Right ventricle myocardium superior (tissue), 1 donor: ENCODE measurements at places on chromosomes 12 and 14. TPM values are rescaled to one million over a fixed set of nuclear protein-coding genes. Genes with fewer than 3 reads are reported as not detected.
A peak's percentile ranks its signal among the peaks of the same experiment; 100 is the strongest.

- DNase-seq: no peak
Observed at GRCh38 chr14:98868866-98869265, 403.1 kb downstream of the BCL11B start.

- no peak for DNase-seq
Observed at GRCh38 chr14:94395888-94396574, 7.6 kb upstream of the SERPINA1 start.

The TSHR gene
- total RNA-seq: not detected

- peak; percentile 60 for DNase-seq
Observed at GRCh38 chr12:52494518-52494917, 1.5 kb upstream of the KRT6A start.

The DNAL1 gene
- total RNA-seq: 11.5 TPM

The PTPN6 gene
- total RNA-seq: 7.2 TPM

DNA sequence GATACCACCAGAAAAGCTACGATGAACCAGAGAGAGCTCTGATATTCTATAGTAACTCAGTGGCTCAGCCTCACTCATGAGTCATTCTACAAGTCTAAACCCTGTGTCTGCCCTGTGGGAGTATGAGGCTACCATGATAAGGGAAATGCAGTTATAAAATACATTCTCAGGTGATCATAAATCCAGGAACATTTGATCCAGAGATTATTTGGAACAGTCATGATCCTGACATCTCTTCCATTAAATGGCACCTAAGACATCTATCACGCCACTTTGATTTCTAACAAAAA is 202.6 kb upstream of the RASSF8 start:
- DNase-seq: no peak

DNA sequence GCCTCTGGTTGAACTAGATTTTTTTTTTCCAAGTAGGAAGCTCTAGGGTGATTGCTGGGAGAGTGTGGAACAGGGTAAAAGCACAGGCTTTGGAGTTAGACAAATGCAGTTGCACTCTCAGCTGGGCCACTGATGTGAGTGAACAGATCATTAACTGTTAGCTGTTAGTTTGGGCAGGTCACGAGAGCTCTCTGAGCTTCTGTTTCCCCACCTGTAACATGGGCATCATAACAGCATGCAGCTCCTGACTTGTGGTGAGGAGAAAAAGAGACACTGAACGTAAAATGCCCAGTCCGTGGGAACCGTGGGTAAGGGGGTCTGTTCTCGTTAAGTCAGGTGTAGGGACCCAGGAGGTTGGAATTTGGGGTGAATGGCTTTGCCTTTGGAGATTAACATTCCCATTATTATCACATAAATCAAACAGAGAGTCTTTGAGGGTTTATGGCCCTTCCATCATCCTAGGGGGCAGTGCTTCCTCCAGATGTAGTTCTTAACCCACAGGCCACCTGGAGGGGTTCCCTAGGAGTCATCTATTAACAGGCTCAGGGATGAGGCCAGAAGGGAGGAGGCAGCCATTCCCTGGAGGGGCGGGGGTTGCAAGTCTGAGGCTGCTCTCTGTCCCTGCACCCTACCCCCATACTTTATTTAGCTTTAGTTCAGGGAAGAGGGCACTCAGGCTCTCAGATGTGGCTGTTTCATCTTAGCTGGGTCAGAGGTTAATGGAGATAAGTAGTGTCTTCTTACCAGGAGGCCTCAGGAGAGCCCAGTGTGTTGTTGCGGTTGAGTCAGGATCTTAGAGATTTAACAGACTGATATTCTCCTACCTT is 135.2 kb downstream of the DACT1 start:
- no peak for DNase-seq

GRCh38 chr14:50560931-50561285 is 963 bp downstream of the ATL1 start:
- DNase-seq: peak; percentile 91

DNA sequence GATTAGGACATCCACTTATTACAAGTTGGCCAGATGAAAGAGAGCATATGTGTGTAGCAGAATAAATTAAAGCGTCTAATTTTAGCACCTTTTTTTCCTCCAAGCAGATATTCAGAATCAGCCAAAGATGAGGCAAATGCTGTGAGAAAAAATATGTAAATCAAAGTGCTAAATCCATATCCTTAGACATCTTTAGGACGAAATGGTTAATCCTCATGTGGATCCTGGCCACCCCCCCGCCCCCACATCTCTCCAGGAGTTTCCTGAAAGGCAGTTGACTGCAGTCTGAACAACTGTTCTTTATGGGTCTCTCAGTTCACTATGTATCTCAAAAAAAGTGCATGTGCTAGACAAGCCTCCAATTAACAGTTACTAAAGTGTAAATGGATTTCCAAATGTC is 1768.1 kb upstream of the SEL1L start:
- DNase-seq: no peak
